ENCODE measurements at places on chromosomes 11 and 22.

DNA sequence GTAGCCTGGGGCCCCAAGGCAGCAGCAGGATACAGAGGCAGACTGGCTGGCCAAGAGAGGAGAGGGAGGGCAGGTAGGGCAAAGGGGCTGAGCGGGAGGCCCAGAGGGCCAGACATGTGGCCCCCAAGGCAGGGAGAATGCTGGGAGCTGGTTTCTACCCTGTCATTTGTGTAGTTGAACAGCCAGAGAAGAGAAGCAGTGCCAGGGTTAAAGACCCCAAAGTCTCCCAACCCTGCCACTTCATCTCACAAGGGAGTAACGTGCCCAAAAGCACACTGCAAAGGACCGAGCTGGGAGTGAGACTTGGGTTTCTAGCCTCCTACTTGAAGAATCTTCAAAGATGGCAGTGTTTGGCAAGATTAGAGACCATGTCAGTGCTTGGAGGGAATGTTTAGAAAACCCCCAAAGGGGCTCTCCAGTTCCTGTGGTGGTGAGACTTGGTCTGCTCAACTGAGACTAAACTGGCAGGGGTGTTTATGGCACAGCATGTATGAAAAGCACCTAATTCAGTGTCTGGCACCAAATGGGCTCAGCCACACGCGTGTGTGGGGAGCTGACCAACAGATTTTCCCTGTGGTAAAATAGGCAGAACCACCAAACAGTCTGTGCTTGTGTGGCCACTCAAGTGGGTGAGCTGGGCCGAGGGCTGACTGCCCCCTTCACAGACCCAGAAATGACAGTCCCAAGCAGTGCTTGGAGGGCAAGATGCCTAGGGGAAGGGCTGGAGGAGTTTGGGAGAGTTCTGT is 68.2 kb upstream of the CLTCL1 start:
- H3K4me3 ChIP-seq, result no peak overlapping the region
- H3K27me3 ChIP-seq, result no peaks in the 10 kb centered on the region
- no peak overlapping the region for H3K27ac ChIP-seq
- DNase-seq, result no peak

GRCh38 chr11:116342148-116342547 is 430.6 kb downstream of the BUD13 start:
- H3K4me3 ChIP-seq, result no peak overlapping the region
- H3K27ac ChIP-seq, result no peak overlapping the region
- H3K36me3 ChIP-seq, result no peaks in the 10 kb centered on the region
- H3K4me1 ChIP-seq, result no peaks in the 10 kb centered on the region
- no peaks in the 10 kb centered on the region for H3K27me3 ChIP-seq

- no peaks in the 10 kb centered on the region for H3K36me3 ChIP-seq
- H3K4me1 ChIP-seq, result no peaks in the 10 kb centered on the region
- peaks cover 58% of the 10 kb centered on the region for H3K27me3 ChIP-seq
- no peak overlapping the region for H3K27ac ChIP-seq
Measured at GRCh38 chr22:46023558-46023981, 46.6 kb upstream of the WNT7B start.

DNA sequence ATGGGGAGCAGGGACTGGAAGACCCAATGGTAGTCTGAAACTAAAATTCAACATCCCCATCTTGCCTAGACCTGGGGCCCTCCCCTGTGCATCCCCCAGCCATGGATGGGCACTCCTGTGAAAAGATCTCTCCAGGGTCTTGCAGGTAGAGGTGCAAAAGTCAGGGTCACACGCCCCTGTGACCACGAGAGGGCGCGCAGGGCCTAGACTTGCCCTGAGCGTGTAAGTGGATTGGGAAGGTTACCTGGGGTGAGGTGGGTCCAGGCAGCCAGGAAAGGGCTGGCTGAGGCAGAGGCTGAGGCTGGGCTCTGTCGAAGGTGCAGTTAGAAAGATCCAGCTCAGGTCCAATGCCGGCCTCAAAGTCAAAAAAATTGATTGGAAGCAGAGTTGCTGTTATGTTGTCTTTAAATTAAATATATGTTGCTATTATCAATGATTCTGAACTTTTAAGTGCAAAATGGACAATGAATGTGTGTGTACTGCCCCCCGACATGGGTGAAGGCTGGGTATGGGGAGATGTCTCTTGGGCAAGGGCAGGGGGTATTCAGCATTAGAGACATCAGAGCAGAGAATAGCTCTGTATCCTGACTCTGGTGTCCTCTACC is 4.8 kb upstream of the POU2F3 start:
- H3K36me3 ChIP-seq, result no peaks in the 10 kb centered on the region
- H3K4me3 ChIP-seq, result no peak overlapping the region
- no peak overlapping the region for H3K27ac ChIP-seq
- peaks cover 68% of the 10 kb centered on the region for H3K27me3 ChIP-seq
- DNase-seq, result peak; percentile 68

DNA sequence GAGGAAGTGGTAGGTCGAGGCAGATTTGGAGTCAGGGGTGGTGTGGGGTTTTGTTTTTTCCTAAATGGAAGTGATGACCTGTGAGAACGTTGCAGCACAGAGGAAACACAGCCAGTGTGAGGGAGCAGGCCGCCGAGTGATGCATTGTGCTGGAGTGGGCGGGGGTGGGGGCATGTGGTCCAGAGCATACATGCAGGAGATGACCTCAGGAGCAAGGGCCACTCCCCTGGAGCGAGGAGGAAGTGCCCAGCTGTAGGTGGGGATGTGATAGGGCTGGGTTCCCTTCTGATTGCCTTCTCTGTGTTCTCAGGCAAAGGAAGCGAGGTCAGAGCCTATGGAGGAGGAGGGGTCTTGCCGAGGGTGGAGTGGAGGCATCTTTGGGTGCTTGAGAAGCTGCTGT is 81.4 kb downstream of the PPP6R3 start:
- H3K4me1 ChIP-seq, result peaks cover 13% of the 10 kb centered on the region
- no peak overlapping the region for H3K4me3 ChIP-seq
- no peak overlapping the region for H3K27ac ChIP-seq

GRCh38 chr11:19320827-19321226 is 80.1 kb upstream of the E2F8 start:
- no peaks in the 10 kb centered on the region for H3K4me1 ChIP-seq
- H3K36me3 ChIP-seq, result no peaks in the 10 kb centered on the region
- no peak overlapping the region for H3K4me3 ChIP-seq
- no peak overlapping the region for H3K27ac ChIP-seq
- H3K27me3 ChIP-seq, result no peaks in the 10 kb centered on the region

GRCh38 chr11:113091481-113091780 is 130.2 kb downstream of the NCAM1 start:
- no peaks in the 10 kb centered on the region for H3K36me3 ChIP-seq
- peaks cover 42% of the 10 kb centered on the region for H3K4me1 ChIP-seq
- H3K27me3 ChIP-seq, result no peaks in the 10 kb centered on the region
- H3K4me3 ChIP-seq, result no peak overlapping the region

GRCh38 chr11:73040046-73040445 is 102.1 kb downstream of the FCHSD2 start:
- H3K4me3 ChIP-seq, result no peak overlapping the region
- H3K27ac ChIP-seq, result no peak overlapping the region
- no peaks in the 10 kb centered on the region for H3K4me1 ChIP-seq

DNA sequence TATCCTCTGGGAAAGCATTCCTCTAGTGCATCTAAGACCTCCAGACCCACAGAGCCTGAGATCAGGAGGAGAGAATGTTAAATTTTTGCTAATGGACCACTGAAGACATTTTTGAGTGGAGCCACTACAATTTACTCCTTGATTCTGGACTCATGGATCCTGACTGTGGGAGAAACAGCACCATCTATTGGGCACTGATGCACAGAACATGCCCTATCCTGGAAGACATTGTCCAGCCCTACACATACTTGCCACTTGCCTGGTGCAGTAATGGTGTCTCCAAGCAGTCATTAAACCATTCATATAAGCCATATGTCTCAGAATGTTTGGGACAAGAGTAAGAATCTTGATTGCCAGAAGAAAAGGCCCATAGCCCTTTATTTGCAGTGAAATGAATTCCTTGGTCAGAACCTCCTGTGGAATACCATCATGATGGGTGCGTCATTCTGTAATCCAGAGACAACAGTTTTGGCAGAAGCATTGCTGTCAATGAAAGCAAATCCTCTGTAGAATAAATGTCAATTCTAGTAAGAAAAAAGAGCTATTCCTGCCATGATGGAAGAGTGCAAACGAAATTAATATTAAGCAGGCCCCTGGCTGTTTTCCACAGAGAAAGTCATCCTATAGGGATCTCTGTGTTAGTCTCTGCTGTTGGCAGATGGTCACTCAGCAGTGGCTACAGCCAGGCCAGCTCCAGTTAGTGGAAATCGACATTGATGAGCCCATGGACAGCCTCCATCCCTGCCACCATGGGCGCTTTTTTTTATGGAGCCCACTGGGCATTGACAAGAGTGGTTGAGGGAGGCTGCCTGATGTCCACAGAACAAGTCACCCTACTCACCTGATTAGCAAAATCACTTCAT is 43.5 kb downstream of the GGTLC2 start:
- H3K27ac ChIP-seq, result no peak overlapping the region
- DNase-seq, result no peak
- H3K36me3 ChIP-seq, result no peaks in the 10 kb centered on the region
- no peaks in the 10 kb centered on the region for H3K27me3 ChIP-seq
- no peak overlapping the region for H3K4me3 ChIP-seq

- H3K4me1 ChIP-seq, result no peaks in the 10 kb centered on the region
- no peaks in the 10 kb centered on the region for H3K27me3 ChIP-seq
- DNase-seq, result no peak
- H3K36me3 ChIP-seq, result no peaks in the 10 kb centered on the region
Measured at GRCh38 chr11:29937526-29937925, 79.3 kb downstream of the KCNA4 start.

GRCh38 chr11:83680321-83680720 is 394.2 kb upstream of the CCDC90B start:
- no peak overlapping the region for H3K27ac ChIP-seq
- no peak overlapping the region for H3K4me3 ChIP-seq
- H3K27me3 ChIP-seq, result no peaks in the 10 kb centered on the region
- peaks cover 26% of the 10 kb centered on the region for H3K4me1 ChIP-seq
- DNase-seq, result no peak

GRCh38 chr11:113305440-113306336 is 8.7 kb upstream of the TTC12 start:
- no peak overlapping the region for H3K27ac ChIP-seq
- no peaks in the 10 kb centered on the region for H3K4me1 ChIP-seq
- H3K36me3 ChIP-seq, result no peaks in the 10 kb centered on the region
- H3K27me3 ChIP-seq, result peaks cover 5% of the 10 kb centered on the region
- peak; percentile 76 for DNase-seq

DNA sequence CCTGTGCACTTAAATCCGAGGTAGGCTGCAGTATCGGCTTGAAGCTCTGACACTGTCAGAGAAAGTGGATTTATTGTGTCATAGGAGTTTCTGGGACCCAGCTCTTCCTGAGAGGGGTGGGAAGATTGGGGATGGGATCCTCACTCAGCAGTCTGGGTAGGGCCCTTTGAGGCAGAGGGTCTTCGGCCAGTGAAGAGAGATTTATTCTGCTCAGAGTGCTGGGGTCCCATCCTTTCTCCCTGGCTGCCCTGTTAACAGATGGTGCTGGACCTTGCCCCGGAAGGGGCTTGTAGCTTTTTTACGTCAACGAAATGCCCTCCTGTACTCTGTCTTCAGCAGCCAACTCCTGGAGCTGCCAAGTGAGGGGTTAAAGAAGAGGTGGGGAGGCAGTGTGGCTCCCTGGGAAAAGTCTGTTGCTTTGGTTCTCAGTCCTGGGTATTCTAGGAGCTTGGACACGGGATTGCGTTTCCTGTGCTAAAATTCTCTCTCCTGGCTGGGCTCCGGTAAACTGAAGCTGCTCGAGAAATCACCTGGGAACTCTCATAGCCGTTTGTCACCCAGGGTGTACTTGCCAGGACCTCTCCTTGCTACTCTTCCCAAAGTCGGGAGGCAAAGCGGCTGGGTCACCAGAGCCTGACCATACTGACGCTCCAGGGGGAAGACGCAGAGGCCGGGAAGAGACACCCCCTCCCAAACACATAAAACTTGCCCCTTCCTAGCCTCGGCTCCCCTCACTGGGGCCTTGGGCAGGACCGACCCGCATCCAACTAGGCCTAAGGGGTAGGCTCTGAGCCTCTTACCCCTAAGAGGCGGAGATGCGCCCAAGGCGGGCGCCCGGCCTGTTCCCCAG is 806 bp upstream of the SMDT1 start:
- DNase-seq, result peak; percentile 24
- peaks cover 14% of the 10 kb centered on the region for H3K36me3 ChIP-seq
- H3K4me3 ChIP-seq, result peak overlapping the region; percentile 57
- peak overlapping the region; percentile 96 for H3K27ac ChIP-seq
- H3K4me1 ChIP-seq, result peaks cover 12% of the 10 kb centered on the region

- no peaks in the 10 kb centered on the region for H3K4me1 ChIP-seq
- no peaks in the 10 kb centered on the region for H3K27me3 ChIP-seq
- H3K4me3 ChIP-seq, result no peak overlapping the region
- DNase-seq, result no peak
- no peak overlapping the region for H3K27ac ChIP-seq
- peaks cover 81% of the 10 kb centered on the region for H3K36me3 ChIP-seq
Measured at GRCh38 chr22:20091690-20092476, 11.8 kb downstream of the DGCR8 start.

DNA sequence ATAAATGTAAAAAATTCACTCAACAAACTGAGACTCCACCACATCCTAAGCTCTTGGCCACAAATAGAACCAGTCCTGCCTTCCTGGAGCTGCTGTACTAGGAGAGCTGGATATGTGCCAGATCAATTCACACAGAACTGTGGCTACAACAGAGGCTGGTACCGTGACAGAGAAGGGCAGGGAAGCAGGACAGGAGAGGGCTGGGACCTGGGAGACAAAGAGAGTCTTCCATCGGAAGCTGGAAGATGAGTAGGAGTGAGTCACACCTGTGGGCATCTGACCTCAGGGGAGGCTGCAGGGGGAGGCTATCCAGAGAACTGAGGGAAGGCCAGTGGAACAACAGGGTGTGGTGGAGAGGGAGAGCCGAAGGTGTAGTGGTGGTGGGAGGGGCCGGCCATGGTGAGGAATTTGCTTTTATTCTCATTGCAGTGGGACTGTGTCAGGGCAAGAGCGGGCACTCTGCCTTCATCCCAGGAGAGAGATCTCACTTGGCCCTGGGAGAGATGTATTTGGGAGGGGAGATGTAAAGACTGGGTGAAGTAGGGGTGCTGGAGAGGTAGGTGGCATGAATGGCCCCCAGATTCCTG is 1.9 kb upstream of the LTBP3 start:
- no peak overlapping the region for H3K27ac ChIP-seq
- no peak overlapping the region for H3K4me3 ChIP-seq
- peaks cover 31% of the 10 kb centered on the region for H3K4me1 ChIP-seq

GRCh38 chr11:108923413-108923812 is 258.5 kb downstream of the DDX10 start:
- H3K27ac ChIP-seq, result peak overlapping the region; percentile 75
- no peak overlapping the region for H3K4me3 ChIP-seq
- no peaks in the 10 kb centered on the region for H3K36me3 ChIP-seq

GRCh38 chr11:123216249-123216648 is 21.2 kb upstream of the CLMP start:
- H3K27me3 ChIP-seq, result no peaks in the 10 kb centered on the region
- no peak for DNase-seq
- no peaks in the 10 kb centered on the region for H3K36me3 ChIP-seq
- H3K27ac ChIP-seq, result no peak overlapping the region
- peaks cover 6% of the 10 kb centered on the region for H3K4me1 ChIP-seq

DNA sequence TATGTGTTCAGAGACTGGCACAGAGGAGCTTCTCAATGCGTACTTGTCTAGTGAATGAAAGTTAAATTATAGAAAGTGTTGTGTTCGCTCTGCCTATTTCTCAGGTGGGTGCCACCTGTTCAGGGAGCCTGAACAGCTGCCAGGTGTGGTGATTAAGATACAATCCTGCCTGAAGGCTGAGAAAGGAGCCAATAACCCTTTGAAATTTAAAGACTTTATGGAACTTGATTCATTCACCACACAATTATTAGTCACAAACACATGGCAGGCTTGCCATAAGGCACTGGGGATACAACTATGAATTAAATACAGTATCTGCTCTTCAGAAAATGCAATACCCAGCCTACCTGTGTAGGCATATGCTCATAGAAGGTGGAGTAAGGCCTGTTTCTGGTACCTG is 92.9 kb upstream of the AMOTL1 start:
- H3K4me1 ChIP-seq, result no peaks in the 10 kb centered on the region
- DNase-seq, result no peak
- no peaks in the 10 kb centered on the region for H3K27me3 ChIP-seq
- H3K36me3 ChIP-seq, result no peaks in the 10 kb centered on the region
- no peak overlapping the region for H3K27ac ChIP-seq
- H3K4me3 ChIP-seq, result no peak overlapping the region
